Brain (organoid and tissue), 16 donors: ENCODE measurements at places on chromosomes 1 and 21.

GRCh38 chr1:26075421-26076144, 8.2 kb upstream of the TRIM63 start:
- DNase-seq: no peak

DNA sequence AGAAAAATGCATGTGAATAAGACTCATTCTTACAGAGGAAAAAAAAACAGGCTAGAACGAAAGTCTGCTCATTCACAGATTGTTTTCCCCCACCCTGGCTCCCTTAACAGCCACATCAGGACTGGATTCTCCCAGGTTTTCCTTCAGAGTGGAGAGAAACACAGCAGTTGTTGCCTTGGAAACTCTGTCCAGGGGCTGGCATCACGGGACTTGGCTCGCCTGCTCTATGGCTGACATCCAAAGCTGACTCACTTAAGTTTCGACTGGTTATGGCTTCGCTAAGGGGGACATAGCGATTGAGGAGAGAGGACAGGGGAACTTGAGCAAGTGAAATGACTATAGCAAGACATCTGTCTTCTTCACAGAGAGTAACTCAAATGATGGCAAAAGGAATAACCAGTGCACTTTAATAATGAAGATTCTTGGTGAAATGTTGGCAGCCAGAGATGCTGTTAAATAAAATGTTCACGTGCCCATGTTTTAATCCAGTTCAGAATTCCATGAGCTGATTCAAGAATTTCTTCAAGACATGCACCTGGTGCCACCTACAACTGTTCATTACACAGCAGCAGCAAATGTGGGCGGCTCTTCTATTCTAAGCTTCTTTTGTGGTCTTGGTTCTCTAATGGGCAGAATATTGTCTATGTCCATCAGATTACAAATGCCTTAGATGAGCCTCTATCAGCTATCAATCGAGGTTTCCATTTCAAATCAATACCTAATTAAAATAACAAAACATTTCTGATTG, 21.8 kb downstream of the MIS18A start:
- peak; percentile 92 for DNase-seq

DNA sequence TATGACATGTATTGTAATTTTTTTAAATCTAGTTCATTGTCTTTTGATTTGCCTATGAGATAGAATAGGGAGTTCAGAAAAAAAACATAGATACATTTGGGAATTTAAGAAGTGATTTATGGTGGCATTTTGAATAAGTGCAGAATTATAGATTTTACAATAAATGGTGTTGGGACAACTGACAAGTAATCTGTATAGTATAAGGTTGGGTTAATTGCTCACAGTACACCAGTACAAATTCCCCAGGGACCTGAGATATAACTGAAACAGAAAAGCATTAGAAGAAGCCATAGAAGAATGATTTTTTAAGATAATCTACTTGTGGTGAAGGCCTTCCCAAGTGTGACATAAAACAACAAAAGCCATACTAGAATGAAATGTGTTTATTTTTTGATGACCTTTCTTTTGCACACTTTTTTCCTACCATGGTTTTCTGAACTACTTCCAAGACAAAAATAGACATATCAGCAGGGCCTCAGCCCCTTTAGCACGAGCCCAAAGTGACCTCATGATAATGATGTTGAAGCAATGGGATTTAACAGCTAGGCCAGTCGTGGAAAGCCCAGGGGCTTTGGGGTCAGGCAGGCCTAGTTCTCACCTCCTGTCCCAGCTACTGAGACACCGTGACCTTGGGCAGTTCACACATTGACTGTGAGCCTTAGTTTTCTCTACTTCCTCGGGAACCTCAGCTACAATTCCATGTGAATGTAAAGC, 87.4 kb downstream of the GREM2 start:
- DNase-seq: no peak

DNA sequence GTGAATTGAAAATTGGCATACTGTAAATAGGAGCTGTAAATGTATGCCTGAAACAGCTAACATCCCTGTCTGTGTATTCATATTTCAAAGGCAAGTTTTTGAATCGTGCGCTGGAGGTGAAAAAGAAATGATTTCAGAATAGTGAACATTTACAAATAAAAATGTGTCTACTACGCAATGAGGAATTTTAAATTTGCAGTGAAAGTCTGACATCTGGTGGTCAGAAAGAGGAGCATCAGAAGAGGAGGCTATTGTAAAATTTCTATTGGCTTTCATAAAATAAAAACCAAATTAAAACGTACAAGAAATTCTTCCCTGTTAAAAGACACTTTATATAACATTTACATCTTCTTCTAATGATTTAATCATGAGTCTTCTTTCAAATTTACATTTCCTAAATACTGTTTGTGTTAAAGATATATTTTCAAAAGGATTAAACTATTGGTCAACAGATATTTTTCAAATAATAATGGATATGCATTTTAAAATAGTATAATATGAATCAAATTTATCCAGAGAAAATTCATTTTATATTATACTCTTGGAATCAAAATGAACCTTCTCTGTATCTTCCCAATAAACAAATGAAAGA, 113.7 kb upstream of the RRP15 start:
- peak; percentile 84 for DNase-seq

DNA sequence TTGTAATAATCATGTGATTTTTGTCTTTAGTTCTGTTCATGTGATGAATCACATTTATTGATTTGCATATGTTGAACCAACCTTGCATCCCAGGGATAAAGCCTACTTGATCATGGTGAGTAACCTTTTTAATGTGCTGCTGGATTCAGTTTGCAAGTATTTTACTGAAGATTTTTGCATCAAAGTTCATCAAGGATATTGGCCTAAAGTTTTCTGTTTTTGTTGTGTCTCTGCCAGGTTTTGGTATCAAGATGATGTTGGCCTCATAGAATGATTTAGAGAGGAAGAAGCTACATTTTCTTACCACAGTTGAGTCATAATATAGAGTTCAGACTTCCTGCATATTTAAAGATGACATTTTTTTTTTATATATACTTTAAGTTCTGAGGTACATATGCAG, 455.9 kb downstream of the PLPP3 start:
- no peak for DNase-seq

GRCh38 chr1:71276466-71276865, 195.6 kb upstream of the ZRANB2 start:
- no peak for DNase-seq

GRCh38 chr1:111847466-111847865, 91.8 kb downstream of the DDX20 start:
- no peak for DNase-seq

GRCh38 chr1:199550199-199551065, 477.1 kb upstream of the NR5A2 start:
- DNase-seq: peak; percentile 94

DNA sequence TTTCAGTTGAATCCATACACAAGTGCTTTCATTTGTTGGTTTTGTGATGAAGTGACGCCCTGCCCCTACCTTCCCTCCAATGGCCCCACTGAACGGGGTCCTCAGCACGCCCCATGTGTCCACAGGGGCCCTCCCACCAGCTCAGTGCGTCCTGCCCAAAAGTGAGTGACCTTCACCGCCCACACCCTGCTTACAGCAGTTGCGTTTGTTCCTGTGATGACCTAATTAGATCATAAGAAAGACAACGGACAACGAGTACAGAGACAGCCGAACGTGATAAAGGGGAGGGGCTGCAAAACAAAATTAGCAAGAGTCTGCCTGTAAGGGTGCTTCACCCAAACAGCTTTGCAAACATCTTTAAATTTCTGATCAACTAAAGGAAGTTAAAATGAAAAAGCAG, 38.2 kb upstream of the RIPK4 start:
- DNase-seq: no peak

- peak; percentile 73 for DNase-seq
These were observed 122.0 kb downstream of the BEND5 start for GRCh38 chr1:48654606-48655210.

DNA sequence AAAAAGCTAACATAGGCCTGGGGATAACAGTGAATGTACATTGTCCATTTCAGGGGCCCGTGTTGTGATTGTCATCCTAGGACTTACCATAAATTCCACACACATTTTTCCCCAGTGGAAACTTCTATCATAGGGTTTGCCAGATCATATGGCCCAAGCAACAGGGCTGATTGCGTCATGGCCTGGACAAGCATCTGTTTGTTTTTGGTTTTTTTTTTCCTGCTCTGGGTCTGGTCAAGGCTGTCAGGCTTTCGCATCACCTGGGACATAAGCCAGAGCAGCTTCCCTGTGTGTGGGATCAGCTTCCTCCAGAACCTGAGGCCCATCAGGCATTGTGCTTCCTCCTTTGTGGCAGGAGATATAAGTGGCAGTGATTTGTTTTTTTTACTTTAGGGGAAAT, 598.5 kb upstream of the USP24 start:
- DNase-seq: no peak

- no peak for DNase-seq
These were observed 33.4 kb downstream of the PRRX1 start for GRCh38 chr1:170697316-170697715.

DNA sequence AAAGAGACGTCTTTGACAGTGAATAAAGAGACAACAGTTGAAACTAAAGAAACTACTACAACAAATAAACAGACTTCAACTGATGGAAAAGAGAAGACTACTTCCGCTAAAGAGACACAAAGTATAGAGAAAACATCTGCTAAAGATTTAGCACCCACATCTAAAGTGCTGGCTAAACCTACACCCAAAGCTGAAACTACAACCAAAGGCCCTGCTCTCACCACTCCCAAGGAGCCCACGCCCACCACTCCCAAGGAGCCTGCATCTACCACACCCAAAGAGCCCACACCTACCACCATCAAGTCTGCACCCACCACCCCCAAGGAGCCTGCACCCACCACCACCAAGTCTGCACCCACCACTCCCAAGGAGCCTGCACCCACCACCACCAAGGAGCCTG, 68.5 kb downstream of the TPR start:
- no peak for DNase-seq

DNA sequence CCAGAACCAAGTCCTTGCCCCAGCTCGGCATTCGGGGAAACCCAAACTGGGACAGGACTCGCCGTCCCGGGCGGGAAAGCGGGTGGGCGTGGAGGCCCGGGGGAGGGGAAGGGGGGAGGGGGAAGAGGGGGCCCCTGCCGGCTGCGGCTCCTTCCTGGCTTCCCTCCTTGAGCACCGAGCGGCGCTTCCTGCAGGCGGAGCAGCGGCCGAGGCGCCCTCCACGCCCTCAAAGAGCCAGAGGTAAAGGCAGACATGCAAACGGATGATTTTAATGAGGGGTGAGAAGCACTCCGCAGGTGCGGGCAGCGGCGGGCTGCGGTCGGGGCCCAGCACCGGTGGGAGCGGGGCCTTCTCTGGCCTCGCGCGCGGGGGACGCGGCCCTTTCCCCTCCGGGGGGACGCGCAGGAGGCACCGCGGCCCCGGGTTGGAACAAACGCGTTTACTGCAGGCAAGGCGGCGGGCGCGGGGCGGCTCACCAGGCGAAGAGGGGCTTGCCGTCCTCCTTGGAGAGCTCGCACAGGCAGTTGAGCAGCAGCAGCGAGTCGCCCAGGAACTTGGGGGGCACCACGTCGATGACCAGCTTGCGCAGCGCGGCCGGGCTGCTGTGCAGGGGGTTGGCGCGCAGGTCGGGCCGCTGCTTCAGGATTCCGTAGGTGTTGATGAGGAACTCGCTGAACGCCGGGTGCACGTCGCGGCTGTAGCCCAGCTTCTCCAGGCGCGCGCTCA, 5.7 kb upstream of the FTCD start:
- DNase-seq: no peak

DNA sequence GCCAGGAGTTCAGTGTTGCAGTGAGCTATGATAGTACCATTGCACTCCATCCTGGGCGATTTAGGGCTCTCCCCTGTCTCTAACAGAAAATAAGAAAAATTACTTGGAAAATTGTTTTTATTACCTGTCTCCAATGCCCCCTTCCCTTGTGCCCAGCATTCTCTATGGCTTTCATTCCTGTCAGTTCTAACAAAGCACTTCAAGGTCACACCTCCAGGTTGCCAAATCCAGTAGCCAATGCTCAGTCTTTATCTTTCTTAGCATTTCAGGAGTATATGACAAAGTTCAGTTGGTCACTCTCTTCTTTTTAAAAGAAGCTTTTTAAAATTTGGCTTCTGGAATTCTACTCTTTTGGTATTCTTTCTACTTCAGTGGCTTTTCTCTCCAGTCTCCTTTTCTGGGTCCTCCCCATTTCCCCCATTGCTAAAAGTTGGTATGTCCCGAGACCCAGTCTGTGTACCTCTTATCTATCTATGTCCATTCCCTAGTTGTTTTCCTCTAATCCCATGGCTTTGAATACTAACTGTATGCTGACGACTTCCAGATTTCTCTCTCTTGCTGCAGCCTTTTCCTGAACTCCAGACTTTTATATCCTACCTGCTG, 69.9 kb downstream of the LAMC1 start:
- no peak for DNase-seq

- peak; percentile 78 for DNase-seq
These were observed 600 bp downstream of the ASTN1 start for GRCh38 chr1:177163844-177164379.

GRCh38 chr1:224939844-224940425, 10.5 kb downstream of the DNAH14 start:
- DNase-seq: no peak

DNA sequence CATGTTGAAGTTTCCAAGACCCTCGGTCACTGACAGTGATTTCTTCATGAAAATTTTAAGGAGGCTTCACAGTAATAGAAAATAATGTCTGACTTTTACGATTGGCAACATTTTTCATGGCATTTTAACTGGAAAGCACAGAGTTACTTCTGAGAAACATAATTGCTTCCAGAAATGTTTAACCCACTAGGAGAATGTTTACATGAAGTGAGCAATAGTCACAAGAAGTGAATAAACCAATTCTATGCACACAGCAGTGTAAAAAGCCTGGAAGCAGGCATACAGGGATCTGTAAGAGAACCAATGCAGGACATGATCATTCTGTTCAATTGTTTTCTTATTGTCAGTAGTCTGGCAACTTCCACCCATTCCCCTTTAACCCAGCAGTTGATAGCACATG, 316.2 kb upstream of the CXADR start:
- DNase-seq: no peak

- DNase-seq: no peak
These were observed 15.9 kb upstream of the ITPKB start for GRCh38 chr1:226754793-226755533.

GRCh38 chr1:192866241-192866868, 57.5 kb downstream of the RGS2 start:
- no peak for DNase-seq

DNA sequence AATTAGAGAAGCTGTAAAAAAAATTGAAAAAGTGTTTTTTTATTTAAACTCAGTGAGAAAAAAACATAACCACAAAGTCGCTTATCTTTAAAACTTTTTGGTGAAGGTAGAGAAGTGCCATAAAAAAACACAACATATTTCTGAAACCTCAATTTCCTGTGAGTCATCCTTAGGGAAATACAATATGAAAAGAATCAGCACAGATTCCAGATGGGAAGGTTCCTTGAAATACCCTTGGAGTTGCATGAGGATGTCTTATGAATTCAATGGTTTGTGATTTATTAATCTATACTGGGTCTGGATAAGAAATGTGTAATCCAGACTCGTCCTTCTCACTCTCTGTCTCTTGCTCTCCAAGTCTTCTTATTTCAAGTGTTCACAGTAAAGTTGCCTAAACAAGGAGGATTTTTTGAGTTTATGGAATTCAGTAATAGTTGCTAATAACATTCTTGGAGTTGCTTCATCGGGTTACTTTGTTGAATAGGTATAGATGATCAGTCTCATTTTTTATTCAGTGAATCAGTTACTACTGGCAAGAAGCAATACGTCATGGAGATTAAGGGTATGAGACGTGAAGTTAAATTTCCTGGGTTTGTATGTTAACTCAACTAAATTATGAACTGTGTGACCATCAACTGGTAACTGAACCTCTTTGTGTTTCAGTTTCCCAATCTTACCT, 191.4 kb downstream of the KCNK2 start:
- DNase-seq: no peak
